ENCODE measurements at places on chromosomes 2 and 18.

DNA sequence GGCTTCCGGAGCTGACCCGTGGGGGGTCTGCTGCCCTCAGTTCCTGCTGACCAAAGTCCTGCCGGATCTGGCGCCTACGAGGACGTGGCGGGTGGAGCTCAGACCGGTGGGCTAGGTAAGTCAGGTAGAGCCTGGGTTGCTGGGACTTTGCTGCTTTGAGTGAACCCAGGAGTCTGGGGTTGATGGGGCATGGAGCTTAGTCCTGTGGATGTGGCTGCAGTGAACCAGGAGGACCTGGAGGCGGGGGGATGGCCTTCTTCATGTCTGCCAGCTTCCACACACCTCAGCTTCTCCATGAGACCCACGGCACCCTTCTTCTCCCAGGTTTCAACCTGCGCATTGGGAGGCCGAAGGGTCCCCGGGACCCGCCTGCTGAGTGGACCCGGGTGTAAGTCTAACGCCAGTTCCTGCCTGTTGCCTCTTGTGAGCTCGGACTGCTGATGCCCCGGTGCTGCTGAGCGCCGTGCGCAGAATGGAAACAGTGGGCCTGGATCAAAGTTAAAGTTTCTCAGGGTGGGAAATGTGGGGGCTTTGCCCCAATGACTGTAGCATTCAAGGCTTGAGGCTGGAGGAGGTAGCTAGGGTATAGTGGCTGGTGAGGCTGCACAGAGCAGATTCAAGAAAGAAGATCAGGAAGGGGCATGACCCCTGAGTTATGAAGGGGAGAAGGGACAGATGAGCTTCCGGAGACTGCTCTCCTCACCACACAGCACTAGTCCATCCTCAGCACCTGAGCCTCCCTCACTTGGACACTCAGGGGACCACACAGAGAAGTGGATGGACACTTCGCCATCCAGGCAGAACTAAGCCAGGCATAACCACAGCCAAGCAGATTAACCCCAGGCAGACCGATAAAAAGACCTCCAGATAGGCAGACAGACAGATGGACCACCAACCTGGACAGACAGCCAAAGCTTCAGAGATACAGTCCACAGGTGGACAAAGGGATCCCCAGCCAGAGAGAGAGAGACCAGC is 17.3 kb downstream of the PTPN18 start:
- no peak for DNase-seq

DNA sequence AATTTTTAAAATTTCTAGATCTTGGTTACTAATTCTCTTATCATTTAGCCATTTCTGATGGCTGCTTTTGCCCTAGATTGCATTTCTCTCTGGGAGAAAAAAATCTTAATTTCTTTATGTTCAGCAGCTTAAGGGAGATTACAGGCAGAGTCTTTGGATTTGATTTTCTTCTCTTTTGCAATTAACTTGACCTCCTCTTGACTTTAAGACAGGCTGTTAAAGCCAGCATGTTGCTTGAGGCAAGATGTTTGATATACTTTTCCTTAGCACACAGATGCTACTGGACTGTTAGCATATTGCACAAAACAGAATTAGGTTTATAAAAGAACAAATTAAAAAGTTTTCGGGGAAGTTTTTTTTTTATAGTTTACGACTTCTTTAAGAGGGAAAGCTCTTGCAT is 50.0 kb downstream of the XRCC5 start:
- DNase-seq = no peak

GRCh38 chr18:7946734-7947377 is 379.7 kb downstream of the PTPRM start:
- peak; percentile 18 for DNase-seq

DNA sequence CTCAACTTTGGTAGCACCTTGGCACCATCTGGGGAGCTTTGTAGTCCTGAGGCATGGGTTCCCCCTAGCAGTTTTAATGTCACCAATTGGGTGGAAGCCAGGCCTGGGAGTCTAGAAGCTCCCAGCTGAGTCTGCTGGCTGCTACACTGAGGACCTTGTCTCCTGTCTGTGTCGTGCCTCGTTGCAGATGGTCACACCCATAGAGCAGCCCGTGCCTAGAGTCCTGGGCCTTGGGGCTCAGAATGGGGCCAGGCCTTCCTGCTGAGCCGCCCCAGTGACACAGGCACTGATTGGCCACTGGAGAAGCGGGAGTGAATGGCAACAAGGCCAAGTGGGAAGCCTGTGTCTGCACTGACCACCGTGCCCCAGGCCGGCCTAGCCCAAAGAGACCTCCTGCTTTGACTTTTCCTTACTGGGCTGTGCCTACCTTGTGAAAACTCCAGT is 113.2 kb downstream of the SH3RF3 start:
- DNase-seq = no peak

- DNase-seq = peak; percentile 19
These were observed 39.1 kb upstream of the FAM136A start for GRCh38 chr2:70340761-70341476.

- no peak for DNase-seq
These were observed 58.9 kb downstream of the INPP4A start for GRCh38 chr2:98503481-98504105.

- DNase-seq = no peak
These were observed 105.4 kb upstream of the LCLAT1 start for GRCh38 chr2:30341500-30342267.

GRCh38 chr18:72612894-72613533 is 68.9 kb upstream of the CBLN2 start:
- DNase-seq = no peak

GRCh38 chr2:58436872-58437271 is 195.7 kb upstream of the FANCL start:
- no peak for DNase-seq

GRCh38 chr2:111219285-111219684 is 98.6 kb downstream of the BCL2L11 start:
- peak; percentile 3 for DNase-seq

GRCh38 chr2:52429171-52429570 is 1338.4 kb upstream of the CHAC2 start:
- peak; percentile 62 for DNase-seq

DNA sequence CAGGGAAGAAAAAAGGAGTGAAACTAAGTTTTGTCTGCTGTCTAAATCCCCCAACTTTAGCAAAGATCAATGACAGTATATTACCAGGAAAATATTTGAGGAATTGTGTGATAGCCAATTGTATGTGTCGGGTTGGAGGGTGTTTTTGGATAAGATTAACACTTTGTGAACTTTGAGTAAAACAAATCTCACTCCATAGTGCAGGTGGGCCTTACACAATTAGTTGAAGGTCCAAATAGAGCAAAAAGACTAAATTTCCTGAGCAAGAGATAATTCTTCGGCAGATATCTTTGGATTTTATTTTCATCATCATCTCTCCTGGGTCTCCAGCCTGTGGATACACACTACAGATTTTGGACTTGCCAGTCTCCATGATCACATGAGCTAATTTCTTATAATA is 152.8 kb upstream of the CWC22 start:
- DNase-seq = no peak

DNA sequence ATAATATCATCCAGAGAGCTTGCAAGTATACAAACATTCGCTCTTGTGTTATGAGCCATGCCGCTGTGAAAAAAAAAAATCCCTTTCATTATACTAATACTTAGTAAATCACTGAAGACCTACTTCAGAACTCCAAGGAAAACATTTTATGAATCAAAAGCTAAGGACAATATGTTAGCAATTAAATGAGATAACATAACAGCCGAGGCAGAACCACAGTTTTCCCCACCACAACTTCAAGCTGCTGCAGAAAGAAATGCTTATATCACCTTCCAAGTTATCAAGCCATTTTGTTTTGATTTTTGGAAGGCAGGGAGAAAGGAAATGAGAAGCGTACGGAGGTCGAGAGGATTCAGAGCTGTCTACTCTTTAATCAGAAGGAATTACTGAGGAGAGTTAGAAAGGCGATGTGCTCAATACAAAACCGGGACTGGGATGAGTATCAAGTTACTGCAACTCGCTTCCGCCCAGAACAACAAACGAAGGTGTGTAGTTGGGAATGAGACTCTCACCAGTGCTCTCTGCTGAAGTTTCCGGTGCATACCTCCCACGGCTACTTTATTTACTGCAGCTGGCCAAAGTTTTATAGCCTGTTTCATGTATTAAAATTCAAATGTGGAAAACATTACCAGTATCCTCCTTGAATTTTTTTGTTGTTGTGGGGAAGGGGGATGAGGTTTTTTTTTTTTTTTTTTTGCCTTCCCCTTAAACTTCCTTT is 292.2 kb upstream of the CCDC68 start:
- no peak for DNase-seq

GRCh38 chr18:41524674-41525470 is 430.2 kb upstream of the PIK3C3 start:
- DNase-seq = no peak

GRCh38 chr2:65706411-65706810 is 274.0 kb upstream of the SPRED2 start:
- no peak for DNase-seq

GRCh38 chr2:16104949-16105668 is 164.8 kb downstream of the MYCN start:
- no peak for DNase-seq

DNA sequence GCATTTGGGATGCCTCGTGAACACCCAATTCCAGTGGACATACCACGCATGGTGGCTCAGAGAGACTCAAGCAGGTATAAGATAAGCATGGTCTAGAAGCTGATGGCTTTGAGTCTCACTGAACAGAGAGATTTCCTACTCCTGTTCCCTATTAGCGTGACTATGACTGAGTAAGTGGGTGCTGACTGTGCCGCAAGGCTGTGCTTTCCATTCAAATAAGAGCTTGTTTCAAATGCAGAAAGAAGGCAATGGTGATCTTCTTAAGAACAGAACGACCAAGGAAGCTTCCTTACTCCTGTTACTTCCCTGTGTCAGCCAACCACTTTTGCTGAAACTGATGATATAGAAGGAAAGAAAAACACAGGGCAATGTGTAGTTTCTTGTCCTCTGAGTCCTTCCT is 63.5 kb upstream of the IGFBP2 start:
- no peak for DNase-seq

DNA sequence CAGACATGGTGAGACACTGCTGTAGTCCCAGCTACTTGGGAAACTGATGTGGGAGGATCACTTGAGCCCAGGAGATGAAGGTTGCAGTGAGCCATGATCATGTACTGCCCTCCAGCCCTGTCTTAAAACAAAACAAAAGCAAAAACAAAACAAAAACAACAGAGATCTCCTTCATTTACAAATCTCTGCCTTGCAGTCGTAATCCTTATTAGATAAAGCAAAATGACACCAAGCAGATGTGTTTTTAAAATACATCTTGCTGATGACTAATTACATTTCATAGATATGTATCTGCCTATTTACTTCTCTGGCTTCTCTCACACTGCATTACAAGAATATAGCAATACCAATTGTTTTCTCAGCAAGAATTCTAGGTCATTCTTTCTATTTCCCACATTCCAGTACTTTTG is 22.8 kb downstream of the NFE2L2 start:
- DNase-seq = no peak

Measured in hematopoietic multipotent progenitor cell (in vitro differentiated cells).